ENCODE measurements at places on chromosomes 11 and 22.
A peak's percentile ranks its signal among the peaks of the same experiment; 100 is the strongest.

GRCh38 chr11:1011320-1011698 is 25.2 kb downstream of the MUC6 start:
- no peak for DNase-seq

- DNase-seq = no peak
Measured at GRCh38 chr11:64536396-64536941, 54.6 kb upstream of the SLC22A12 start.

DNA sequence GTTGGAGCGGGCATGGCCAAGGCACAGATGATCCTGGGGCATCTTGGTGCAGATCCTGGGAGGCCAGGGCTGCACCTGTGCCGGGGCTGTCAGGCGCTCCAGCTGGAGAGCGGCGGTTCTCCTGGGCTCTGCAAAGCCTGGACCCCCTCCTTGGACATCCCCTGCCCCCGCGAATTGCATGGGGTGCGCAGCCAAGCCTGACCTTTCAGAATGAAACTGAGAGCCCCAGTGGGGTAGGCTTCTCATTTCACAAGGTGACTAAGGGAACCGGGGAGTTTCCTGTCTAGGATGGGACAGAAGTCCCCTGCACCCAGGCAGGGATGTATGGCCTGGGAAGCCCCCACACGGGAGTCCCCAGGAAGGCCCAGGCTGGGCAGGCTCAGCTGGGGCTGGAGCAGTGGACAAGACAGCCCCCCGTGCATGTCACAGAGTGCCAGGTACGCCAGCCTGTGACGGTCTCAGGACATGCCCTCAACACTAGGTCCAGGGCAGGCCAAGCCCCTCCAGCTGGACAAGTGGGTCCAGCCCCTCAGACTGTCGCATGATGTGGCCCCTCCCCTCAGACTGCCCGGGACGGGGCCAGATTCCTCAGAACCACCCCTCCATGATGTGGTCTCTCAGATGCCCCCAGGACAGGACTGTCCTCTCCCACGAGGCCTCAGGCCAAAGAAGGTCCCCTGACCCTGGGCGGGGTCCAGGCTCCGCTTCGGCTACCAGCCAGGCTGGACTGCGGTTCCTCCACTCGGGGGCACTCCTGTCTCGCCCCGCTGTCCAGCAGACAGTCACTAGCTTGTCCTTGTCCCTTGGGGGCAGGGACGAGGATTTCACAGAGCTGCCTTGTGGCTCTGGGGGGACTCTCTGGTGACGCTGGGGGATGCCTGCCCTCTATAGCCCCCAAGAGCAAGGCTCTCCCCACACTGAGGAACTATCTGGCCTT is 2.3 kb downstream of the LSP1 start:
- peak; percentile 45 for DNase-seq

- no peak for DNase-seq
Measured at GRCh38 chr11:132228746-132229325, 858.4 kb downstream of the NTM start.

DNA sequence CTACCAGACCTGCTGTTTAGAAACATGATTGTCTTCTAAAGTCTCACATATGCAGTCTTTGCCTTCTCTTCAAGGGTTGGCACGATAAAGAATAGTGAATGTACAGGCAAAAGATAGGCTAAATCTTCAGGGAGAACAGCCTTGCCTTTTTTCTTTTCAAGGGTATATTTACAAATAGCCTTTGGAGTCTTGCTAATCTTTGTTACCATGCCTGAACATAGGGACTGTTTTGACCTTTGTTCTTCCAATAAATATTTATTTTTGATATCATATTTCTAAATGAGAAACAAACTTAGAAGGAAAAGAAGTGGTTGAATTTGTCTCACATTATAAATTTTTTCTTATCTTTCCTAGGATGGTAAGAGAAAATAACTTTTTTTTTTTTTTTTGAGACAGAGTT is 12.7 kb downstream of the CSTPP1 start:
- DNase-seq = no peak

DNA sequence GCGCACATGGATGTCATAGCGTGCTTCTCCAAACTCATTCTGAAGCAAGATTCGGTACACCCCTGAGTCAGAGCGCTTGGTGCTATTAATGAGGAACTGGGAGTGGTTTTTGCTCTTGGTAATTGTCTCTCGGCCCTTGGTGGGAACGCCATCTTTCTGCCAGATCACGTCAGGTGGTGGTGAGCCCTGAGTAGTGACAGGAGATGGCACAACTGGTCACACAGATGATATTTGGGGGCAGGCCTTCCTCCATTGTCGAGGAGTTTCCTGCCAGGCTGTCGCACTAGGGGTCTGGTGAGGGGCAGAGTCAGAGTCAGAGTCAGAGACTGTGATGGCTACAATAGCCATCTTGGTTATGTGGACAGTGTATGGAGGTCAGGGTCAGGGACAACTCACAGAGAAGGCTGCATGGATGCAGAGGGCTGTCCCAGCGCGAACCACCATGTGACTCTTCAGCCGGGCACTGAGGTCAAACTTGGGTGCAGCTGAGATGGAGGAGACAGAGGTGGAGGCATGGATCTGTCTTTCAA is 9.3 kb downstream of the TMEM86A start:
- no peak for DNase-seq

DNA sequence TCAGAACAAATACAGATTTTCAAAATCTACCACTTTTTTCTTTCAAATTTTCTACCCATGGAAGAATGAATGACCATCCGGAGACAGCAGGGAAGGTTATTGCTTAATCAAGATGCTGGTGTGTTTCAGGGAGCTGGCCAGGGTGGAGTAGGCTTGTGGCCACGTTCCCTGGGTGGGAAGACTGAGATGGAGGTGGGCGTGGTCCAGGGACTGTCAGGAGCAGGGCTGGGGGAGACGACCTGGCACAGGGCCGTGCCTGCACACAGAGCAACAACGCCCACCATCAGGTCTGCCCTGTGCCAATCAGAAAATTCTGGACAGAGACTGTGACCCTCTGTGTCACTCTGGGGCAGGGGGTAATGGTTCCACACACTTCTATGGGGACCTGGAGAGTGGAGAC is 7.1 kb upstream of the APOBEC3H start:
- DNase-seq = no peak

DNA sequence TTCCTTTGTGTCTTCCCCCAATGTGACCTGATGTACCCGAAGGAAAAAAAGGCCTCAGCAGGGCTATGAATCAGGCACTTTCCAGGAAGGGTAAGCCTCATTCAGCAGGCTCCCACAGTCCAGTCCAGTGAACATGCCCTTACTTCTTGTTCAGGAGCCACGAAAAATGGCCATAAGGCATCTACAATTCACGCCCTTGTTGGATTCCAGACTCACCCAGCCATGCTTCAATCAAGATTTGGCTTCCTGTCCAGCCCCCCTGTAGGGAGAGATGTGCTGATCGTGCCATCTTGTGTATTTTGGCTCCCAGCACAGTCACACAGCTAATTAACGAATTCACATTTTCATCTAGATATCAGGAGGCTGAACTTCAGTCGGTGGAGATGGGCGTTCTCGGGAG is 9.9 kb upstream of the KCNJ5 start:
- no peak for DNase-seq

- no peak for DNase-seq
Measured at GRCh38 chr22:44459551-44459950, 38.5 kb downstream of the RTL6 start.
